M059J (cell line): ENCODE measurements at places on chromosomes 7 and 10.
A peak's percentile ranks its signal among the peaks of the same experiment; 100 is the strongest.

- no peak for DNase-seq
Measured at GRCh38 chr7:38492010-38492409, 139.2 kb downstream of the AMPH start.

GRCh38 chr10:48444266-48444665, 137.8 kb downstream of the MAPK8 start:
- DNase-seq = peak; percentile 57

- DNase-seq = no peak
Measured at GRCh38 chr10:120459185-120459584, 2.2 kb downstream of the PLPP4 start.

DNA sequence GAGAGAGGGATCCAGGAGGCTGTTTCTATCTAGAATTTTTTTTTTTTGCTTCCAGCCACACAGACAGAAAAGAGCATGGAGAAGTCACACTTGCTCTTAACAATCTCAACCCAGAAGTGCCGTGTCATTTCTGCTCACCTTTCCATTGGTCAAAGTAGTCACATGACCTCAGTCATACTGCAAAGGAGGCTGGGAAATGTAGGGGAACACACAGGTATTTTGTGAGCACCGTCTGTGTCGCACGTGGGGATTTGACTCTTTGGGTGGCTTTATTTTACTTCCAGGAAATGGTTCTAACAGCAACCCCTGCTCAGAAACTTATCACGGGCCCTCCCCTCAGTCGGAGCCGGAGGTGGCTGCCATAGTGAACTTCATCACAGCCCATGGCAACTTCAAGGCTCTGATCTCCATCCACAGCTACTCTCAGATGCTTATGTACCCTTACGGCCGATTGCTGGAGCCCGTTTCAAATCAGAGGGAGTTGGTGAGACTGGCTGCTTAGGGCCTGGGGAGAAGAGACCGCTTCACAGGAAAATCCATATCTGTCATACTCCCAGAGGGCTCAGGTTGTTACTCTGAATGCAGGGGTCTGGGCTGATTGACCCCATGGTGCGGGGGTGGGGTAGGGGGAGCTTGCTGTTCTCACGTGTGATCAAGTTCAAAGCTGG, 13.1 kb upstream of the CPA1 start:
- no peak for DNase-seq

DNA sequence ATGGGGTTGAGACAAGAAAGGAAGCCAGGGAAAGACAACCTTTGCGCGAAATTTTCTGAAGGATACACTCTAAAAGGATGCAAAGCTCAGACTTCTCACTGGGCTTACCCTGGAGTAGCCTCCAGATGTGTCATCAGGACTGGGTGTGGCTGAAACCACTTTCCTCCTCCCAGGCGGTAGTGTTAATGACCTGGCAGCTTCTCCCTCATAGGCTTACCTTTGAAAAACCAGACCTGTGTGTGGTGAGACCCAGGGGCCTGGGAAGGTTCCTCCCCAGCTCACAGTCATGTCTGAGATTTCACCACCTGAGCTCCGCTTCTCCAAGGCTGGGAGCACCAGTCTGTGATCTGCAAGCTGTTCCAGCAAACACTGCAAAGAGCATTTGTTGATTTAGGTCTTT, 93.7 kb downstream of the EPC1 start:
- peak; percentile 16 for DNase-seq

GRCh38 chr7:101179117-101179516, 976 bp downstream of the NAT16 start:
- DNase-seq = no peak

DNA sequence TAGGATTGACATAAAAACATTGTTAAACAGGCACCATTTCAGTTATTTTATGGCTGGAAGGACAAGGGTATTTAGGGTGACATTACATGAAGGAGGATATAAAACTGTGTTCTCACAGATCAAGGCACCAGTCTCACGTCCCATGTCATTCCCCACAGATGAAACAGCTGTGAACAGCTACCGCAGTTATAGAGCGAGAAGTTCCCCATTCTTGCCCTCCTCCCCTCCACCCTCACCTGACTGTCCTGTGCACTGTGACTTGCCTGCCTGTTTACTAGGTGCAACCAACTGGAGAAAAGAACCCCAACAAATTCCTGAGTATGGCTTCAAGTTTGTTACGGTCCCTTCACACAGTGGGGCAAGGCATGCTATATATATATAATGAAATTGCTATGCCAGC, 141.6 kb downstream of the SND1 start:
- no peak for DNase-seq

DNA sequence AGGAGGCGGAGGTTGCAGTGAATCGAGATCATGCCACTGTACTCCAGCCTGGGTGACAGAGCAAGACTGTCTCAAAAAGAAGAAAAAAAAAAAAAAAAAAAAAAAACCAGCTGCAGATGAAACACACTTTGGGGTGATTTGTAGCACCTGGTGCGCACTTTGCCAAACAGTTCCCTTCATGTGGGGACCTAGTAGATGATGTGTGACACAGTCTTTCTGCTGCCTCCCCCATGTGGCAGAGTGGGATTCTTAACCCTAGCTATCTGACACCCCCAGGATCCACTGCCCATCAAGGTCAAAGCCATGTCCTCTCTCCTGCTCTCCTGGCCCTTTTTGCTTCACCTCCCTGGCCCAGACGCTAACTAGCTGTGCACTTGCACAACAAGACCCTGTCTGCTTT, 52.1 kb upstream of the PDZD8 start:
- DNase-seq = no peak

DNA sequence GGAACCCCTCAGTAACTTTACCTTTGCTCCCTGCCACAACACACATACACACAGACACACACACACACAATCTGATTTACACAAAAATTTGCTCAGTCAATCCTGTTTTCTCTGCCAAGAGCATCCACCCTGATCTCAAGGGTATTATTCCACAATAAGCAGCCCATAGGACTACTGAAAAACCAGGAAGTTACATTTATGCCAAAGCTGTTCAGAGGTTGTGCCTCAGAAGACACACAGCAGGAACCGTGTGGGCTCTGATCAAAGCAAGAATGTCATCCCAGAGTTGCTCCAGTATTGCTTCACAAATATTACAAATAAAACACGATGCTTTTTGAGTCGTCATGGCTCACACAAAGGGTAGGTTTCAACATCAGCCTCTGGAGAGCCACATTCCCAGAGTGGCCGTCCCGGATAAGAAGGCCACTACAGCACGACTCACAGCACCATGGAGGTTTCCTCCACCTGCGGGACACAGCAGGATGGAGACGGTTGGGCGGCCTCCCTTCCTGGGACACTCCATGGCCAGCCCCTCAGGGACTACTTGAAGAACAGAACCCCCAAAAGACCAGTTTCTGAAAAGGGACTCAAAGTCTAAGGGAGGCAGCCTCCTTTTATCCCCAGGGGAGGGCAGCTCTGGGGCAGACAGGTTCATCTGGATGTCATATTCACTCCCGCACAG, 1.6 kb downstream of the AIFM2 start:
- peak; percentile 33 for DNase-seq

DNA sequence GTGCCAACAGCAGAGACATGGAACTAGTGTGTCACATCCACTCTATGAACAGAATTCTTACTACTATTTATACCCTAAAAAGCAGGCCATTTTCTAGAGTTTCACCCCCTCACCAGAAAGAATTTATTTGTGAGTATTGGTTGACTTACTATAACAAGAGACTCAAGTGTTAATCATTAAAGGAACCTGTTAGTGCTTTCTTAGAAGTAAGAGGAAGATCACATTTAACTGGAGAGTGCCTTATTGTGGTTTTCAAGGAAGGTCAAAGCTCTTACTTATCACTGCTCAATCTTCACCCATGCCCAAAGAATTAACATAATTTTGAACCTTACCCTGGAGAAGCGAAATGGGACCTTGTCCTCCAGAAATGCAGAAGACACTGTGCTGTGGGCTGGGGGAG, 169.3 kb upstream of the PRSS1 start:
- DNase-seq = no peak

- no peak for DNase-seq
Measured at GRCh38 chr7:106354822-106355221, 70.0 kb upstream of the NAMPT start.

- no peak for DNase-seq
Measured at GRCh38 chr7:29841926-29842701, 35.8 kb downstream of the WIPF3 start.
